ENCODE measurements at places on chromosomes 1 and 21.

- DNase-seq = no peak
These were observed 4.3 kb downstream of the ZNF684 start for GRCh38 chr1:40535732-40536131.

DNA sequence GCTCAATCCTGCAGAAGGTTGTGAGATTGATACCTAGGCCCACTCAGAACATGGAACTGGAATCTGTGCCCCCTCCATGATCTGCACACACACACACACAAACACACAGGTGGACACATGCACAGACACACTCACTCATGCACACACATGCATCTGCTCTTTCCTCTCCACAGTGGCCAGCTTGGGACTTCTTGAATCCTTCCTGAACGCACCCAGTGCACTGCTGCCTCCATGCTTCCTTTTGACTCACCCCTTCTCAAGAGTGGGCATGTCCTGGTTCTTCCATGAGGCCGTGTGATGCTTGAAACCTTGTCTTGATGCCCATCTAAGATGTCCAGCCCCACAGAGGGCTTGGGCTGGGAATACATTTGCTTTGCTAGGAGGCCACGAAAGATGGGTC, 25.4 kb upstream of the TENT5C start:
- no peak for DNase-seq

DNA sequence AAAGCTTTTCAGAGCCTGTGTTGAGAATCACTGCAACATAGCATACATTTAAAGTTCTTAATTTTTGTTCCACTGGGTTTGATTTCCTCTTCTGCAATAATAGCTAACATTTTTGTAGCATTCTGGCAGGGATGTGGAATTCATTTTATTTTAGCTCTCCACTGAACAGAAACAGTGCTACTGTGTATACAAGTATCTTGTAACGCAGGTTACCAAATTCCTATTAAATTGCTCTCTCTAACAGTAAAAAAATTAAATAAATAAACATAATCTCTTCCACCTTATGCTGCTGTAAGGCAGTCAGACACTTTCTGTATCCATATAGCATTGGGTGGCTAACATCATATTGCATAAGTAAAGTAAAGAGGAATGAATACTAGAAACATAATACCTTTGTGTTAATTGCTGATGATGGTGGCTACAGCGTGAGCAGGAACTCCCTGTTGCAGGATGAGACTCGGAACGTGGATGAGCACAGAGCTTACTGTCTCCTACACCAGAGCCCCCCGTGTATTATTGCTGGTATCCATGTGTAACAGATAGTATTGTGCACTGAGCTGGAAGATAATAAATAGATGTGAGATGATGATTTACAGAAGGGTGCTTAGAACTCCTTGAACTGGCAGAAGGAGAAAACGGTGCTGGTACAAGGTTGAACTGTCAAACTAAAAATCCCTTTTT, 276.9 kb upstream of the SNX7 start:
- no peak for DNase-seq

- DNase-seq = no peak
These were observed 149.4 kb upstream of the CD34 start for GRCh38 chr1:208060215-208060869.

DNA sequence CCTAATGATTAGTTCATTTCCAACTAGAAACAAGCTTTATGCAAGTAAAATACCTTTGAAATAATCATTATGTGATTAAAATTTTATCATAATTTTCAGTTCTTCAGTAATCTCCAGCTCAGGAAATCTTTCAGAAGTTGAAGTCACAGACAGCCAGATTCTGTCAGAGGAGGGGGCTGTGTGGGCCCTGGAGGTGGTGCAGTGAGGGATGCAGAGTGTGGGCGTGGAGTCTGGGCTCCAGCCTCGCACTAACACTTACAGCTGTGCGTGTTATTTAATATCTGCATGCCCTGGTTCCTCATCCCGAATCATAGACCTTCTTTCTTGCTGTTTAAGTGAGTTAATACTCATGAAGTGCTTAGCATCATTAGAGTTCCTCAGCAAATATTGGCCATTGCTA, 23.9 kb downstream of the WDR64 start:
- no peak for DNase-seq

GRCh38 chr1:118322331-118322730, 137.3 kb upstream of the SPAG17 start:
- no peak for DNase-seq

- DNase-seq = no peak
These were observed 54.6 kb downstream of the F3 start for GRCh38 chr1:94486990-94487389.

GRCh38 chr21:46622226-46622625, 13.2 kb upstream of the PRMT2 start:
- no peak for DNase-seq

DNA sequence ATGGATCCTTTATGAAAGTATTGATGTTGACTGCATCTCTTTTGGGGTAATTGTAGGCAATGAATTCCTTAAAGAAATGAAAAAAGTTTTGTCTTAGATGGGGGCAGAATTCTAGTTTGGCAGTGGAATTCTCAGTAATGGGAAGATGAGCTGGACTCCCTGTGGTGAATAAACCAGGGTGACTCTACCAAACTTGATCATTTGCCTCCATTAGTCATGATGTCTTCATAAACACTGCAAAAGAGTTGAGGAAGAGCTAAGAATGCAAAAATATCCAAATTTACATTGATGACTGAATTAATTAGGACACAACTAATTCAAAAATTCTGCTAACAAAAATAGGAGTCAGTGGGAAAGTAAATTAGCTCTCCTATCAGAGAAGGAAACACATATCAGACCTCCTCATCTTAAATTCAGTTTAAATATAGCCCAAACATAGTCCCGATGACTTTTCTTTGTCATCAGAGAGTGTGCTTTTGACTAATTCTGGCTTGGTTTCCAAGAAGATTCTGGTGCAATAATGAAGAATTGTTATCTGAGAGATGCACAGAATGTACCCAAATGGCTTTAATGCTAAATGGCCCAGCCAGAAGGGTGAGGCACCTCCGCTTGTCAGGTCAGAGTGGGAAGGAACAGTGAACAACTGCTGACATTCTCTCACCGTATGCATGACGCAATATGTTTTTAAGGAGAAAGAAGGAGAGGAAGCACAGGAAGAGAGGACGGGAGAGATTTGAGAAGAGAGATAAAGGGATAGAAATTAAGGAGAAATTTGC, 525.1 kb downstream of the LMO4 start:
- DNase-seq = no peak

GRCh38 chr1:41255978-41256377, 13.9 kb upstream of the SCMH1 start:
- DNase-seq = no peak

- peak; percentile 71 for DNase-seq
These were observed 76.4 kb downstream of the FHAD1 start for GRCh38 chr1:15323351-15323988.

GRCh38 chr1:5954964-5955363, 37.3 kb downstream of the NPHP4 start:
- DNase-seq = no peak

- no peak for DNase-seq
These were observed 80.2 kb upstream of the ACTL8 start for GRCh38 chr1:17674726-17675500.

GRCh38 chr1:30085811-30086770, 637.3 kb downstream of the MATN1 start:
- DNase-seq = peak; percentile 32

GRCh38 chr1:66372522-66373101, 161.3 kb upstream of the SGIP1 start:
- no peak for DNase-seq

- DNase-seq = no peak
These were observed 6.1 kb downstream of the NPL start for GRCh38 chr1:182795563-182796228.

- DNase-seq = no peak
These were observed 210.9 kb downstream of the LTN1 start for GRCh38 chr21:28781602-28782276.

- no peak for DNase-seq
These were observed 8.2 kb upstream of the DENND1B start for GRCh38 chr1:197783510-197783948.

GRCh38 chr1:114509596-114510273, 1.3 kb downstream of the TRIM33 start:
- DNase-seq = no peak

- no peak for DNase-seq
These were observed 4.1 kb upstream of the TIAM1 start for GRCh38 chr21:31348188-31348587.

- DNase-seq = no peak
These were observed 19.2 kb downstream of the SPRTN start for GRCh38 chr1:231357187-231357772.

DNA sequence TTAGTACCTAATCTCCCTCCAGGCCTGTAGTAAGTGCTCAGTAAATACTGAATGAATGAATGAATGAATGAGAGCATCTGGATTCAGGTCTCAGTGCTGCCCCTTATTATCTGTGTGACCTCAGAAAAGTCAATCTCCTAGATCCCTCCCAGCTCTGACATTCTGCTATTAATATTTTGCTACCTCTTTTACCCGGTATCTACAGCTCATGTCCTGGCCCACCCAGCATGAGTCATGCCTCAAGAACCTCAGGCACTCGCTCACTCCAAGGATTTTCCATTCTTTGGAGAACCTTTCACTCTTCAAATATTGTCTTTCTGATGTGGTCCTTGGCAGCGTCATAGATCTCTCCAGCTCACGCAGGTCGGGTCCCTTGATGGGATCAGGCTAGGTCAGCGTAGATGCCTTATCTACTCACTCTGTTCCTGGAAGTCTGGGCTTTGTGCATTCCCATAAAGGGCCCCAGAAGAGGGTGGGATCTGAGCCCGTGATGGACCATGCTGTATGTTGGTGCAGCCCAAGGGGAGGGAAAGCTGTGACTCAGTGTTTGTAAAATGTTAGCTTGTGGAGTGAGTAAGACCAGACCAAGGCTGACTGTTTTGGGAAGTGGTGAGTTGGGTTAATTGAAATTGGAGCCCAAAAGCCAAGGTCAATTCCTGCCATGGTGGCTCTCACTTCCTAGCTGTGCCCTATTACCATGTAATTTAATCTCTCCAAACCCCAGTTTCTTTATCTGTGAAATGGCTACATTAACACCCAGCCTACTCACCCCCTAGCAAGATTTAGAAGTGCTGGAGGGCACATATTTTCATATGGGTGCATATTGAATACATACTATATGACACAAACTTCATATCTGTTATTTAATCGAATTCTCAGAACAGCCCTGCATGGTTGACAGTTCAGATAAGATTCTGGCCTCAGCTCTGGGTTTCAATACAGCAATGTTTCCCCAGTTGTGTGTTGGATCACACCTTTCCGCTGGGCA, 214.1 kb upstream of the USP24 start:
- DNase-seq = no peak

DNA sequence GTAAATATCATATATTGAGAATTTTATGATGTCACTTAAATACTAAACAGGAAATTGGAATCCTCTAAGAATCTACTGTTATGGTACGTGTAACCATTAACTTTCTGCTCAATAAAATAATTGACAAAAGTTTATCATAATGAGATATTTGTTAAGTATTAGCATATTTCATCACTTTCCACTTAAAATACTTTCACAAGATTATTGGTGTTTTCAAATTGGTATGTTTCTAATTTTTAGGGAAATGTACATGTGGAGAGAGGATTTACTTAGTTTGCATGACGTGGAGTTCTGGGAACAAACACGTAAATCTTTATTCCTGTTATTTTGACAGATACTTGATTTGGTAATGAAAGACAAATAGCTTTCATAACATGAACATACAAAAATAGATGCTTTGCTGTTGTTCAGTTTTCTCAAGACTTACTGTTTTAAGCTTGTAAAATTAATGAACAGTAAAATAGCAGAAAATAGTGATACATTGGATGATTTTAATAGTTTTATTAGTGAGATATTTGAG, 1.6 kb downstream of the SRSF11 start:
- DNase-seq = no peak

DNA sequence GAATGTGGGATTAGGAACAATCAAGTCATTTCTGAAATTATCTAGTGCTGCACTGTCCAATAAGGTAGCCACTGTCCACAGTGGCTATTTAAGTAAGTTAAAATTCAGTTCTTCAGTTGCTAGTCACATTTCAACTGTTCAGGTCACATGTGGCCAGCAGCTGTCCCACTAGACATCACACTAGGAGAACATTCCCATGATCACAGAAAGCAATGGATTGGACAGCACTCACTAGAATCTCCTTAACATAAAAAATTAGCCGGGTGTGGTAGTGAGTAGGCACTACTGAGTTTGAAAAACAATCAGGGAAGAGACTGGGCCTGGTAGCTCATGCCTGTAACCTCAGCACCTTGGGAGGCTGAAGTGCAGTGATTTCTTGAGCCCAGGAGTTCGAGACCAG, 33.6 kb downstream of the NUP133 start:
- DNase-seq = no peak

- no peak for DNase-seq
These were observed 243.1 kb upstream of the PKN2 start for GRCh38 chr1:88441022-88441421.

GRCh38 chr1:34982820-34983376, 2.2 kb downstream of the TMEM35B start:
- DNase-seq = no peak

DNA sequence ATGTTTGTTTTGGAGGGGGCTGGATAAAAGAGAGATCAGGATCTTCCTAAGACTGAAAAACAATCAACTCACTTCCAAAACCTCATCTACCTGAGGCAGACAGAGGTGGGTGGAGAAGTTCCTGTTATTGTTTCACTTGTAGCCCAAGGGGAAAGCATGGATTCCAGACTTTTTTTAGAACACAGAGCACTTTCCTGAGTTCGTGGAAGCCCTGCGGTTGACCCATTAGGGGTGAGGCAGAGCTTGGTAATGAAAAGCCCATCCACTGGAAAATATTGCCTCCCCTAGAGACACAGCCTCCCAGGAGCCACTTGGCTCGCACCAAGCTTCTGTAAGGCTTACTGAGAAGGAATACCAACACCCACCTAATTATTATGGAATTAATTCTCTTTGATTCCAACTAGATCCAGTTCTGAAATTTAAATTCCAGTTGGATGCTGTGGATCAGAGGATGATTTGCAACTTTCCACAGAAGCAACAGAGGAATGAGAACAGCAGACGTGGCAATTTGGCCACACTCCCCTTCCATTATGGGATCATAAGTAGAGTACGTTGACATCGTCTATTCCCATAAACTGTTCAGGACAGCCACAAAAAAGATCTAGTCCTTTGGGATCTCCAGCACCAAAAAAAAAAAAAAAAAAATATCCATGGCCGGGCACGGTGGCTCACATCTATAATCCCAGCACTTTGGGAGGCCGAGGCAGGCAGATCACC, 4.1 kb upstream of the PEF1 start:
- no peak for DNase-seq
